ENCODE measurements at places on chromosomes 16 and 17.

GRCh38 chr16:56689171-56689570 is 6.9 kb downstream of the MT1X start:
- DNase-seq, result no peak

DNA sequence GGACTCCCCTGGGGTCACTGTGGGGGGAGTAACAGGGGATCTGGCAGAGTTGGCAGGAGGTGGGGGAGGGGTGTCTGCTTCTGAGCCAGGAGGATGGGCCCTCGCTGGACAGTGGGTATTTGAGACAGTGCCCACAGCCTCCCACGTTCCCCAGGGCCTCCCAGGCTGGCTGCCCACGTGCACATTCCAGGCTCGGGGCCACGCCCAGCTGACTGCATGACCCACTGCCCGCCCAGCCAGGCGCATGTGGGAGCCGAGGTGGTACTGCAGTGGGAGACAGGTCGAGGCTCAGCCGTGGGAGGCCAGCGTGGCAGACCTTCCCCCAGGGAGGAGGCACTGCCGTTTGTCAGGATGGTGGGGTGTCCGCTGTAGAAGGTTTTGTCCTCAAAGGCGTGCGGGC is 38.8 kb downstream of the BAHCC1 start:
- no peak for DNase-seq

DNA sequence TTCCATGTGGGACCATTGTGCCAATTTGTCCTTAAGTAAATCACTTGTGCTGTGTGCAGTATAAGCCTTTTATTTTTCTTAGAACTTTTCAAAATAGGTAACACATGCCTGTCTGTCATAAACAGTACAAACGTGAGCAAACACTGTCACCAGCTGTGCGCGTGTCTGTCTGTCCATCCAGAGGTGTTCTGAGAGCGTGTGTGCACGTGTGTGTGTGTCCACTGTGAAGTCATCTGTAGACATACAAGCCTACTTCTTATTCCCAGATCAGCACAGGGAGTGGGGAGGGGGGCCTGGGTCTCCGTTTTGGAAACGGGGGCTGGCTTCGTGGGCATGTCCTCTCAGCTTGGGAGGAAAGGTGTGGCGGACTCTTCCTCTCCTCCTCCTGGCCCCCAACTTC is 9.4 kb downstream of the TMEM235 start:
- DNase-seq, result no peak

DNA sequence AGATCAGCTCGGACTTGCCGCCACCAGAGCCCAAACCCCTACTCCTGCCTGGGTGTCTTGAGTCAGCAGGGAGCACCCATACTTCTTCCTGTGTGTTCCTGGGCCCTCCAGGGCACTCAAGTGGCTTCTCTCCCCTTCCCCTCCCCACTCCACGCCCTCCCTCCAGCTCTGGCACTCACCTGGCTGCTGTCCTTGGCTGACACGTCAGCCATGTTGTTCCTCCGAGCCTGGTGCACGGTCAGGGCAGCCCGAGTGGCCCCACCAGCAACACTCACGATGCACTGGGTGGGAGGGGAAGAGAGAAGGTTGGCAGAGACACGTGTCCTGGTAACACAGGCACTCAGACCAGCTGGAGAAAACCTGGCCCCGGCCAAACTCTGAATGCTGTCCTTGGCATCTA is 11.5 kb downstream of the RUSF1 start:
- DNase-seq, result no peak

DNA sequence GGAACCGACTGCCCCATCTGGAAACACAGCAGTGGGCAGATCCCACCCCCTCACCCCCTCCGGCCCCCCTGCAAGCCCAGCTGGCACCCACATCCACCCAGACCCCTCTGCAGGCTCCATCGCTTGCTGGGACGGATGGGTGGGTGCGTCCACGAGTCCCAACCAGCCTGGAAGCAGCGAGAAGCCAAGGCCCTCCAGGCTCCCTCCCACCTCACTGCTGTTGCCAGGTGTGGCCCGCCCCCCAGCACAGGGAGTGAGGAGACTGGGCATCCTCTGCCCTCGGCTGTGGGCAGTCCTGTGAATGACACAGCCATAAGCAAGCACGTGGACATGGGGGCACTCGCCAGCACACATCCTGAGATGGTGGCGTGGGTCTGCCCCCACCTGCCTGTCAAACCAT is 11.4 kb downstream of the TMEM11 start:
- DNase-seq, result no peak

GRCh38 chr17:49362723-49363117 is 670 bp upstream of the ZNF652 start:
- no peak for DNase-seq

GRCh38 chr17:79866791-79867518 is 27.7 kb upstream of the CBX4 start:
- no peak for DNase-seq

DNA sequence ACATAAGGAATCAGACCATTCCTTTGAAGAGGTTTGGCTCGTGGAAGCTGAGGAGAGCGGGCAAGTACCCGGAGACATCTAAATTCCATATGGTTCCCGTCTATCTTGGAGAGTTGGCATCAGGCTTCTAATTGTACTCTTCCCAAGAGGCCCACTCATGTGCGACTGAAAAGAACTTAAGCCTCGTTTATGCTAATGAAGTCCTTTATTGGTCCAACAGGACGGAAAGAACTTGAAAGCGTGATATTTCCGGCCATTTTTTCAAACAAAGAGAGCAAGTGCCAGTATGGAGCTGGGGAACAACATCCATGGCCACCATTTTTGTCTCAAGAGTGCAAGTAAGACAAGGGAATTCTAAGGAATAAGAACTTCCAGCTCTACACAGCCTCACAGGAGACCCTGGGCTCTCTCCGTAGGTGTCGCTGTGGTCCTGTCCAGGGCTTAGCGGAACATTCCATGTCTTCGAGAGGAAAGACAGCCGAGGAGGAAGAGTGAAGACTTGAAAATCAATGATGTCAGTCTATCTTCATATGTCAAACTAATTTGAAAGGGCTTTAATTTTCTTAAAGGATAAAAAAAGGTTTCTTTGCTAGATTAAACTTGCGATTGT is 566.0 kb upstream of the PSMD7 start:
- DNase-seq, result no peak

DNA sequence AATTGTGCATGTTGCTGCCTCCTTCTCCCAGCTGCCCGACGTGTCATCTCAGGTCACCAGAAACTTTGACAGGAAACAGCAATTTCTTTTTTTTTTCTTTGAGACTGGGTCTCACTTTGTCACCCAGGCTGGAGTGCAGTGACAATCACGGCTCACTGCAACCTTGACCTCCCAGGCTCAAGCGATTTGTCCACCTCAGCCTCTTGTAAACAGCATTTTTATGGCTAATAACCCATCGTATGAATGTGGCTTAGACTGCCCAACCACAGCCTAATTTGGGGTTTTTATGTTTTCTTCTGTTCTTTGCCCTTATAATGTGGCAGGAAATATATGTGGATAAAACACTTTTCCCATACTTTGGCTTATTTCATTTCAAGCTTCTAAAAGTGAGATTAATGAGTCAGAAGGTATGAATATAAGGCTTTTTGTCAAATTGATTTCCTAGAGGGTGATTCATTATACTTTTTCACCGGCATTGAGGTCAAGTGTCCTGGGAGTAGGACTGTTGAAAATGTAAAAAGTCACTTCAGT is 31.0 kb upstream of the SLC5A10 start:
- DNase-seq, result no peak

DNA sequence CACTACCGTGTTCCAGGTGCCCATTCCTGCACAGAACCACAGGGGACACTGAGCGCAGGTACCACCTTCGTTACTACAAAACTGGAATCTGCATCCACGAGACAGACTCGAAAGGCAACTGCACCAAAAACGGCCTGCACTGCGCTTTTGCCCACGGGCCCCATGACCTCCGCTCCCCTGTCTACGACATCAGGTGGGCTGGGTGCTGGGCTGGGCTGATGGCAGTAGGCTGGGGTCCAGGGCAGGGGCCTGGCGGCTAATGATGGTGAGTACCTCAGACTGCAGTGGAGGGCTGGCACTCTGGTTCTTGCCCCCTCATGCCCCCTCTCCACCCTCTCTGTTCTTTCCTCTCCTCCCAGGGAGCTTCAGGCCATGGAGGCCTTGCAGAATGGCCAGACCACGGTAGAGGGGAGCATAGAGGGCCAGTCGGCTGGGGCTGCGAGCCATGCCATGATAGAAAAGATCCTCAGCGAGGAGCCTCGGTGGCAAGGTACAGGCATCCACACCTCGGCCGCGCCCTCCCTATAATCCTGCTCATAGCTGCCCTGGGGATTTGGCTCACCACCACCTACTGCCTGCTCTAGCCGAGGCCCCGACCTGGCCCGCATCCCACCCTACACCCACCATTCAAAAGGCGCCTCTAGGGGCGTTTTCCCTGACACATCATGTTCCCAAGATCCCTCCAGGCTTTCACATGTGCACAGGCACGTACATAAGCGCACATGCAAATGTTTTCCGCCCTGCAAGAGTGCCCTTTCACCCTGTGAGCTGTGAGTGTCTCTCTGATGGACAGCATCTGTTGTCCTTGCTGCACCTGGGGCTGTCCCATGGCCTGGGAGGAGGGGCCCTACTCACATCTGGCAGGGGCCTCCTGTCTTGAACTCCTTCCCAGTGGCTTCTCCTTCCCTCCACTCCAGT is 27.7 kb downstream of the UNK start:
- no peak for DNase-seq

DNA sequence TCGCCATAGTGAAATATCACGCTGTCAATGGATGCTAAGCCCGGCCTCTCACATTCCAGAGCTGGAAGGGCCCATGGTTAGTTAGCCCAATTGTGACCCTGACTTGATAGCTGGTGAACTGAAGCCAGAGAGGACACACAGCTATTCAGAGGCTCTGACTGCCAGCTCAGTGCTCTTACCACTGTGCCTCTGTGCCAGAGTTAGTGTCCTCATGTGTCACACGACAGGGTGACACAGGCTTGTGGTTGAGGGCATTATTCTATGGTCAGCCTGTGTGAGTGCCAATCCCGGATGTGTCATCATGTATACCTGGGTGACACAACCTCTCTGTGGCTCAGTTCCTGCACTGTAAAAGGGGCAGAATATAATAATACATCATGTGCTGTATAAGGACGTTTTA is 2.5 kb upstream of the MT1X start:
- no peak for DNase-seq

DNA sequence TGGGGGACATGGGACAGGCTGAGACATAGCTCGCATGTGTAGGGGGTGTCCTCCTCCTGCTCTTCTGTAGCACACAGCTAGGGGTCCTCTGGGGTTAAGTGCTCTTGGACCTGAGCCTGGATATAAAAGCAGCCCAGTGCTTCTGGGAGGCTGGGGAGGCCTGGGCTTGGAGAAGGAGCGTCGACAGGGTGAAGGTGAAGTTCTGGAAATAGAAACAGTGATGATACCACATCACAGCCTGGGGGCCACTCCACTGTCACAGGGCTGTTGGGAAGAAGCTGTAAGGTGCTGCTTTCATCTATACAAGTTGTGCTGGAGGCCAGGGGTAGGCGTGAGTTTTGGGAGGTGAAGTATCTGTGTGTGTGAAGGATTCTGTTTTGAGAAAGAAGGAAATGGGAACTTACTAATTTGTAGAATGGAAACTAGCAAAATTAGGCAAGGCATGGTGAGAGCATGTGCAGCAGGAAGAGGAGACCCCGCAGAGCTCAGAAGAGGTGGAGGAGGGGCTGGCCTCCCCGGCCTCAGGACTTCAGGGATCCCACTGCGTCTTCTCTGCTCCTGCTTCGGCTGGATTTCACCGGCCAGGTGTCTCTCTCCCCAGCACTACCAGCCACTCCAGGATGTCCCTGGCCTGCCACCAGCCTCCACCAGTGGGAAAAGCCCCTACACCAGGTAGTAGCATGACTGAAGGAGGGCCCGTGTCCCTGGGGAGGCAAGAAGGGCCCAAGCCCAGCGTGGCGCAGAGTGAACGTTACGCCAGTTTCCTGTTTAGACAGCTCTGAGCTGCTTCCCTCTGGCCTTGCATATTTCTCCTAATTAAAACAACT is 19.4 kb downstream of the PLCG2 start:
- DNase-seq, result peak; percentile 67

GRCh38 chr17:50359998-50360461 is 13.0 kb downstream of the MRPL27 start:
- no peak for DNase-seq

DNA sequence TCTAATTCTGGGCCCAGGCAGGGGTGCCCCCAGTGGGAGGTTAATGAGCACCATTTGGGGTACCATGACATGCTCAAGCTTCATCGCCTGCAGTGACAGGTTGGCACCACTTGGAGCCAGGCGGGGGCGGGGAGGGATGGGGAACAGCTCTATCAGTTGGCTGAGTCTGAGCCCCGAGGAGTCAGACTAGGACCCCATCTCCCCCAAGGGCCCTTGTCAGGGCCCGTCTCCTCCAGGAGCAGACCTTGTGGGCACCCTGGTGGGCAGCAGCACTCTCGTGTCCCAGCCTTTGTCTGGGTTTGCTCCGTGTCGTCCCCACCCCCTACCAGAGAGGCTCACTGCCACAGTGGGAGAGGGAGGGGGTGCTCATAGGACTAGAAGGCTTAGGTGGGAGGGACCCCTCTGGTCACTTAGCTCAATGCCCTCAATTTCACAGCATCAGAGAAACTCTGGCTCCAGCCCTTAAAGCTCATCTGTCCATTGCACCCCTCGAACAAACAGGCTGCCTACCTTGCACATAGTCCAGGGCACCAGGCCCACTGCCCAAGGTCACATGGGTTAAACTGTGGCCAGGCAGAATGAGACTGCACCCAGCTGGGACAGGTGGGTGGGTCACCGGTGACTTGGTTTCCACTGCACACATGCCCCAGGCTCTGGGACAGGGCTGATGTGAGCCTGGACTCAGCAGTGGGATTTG is 4.1 kb downstream of the PPP1R9B start:
- DNase-seq, result no peak

DNA sequence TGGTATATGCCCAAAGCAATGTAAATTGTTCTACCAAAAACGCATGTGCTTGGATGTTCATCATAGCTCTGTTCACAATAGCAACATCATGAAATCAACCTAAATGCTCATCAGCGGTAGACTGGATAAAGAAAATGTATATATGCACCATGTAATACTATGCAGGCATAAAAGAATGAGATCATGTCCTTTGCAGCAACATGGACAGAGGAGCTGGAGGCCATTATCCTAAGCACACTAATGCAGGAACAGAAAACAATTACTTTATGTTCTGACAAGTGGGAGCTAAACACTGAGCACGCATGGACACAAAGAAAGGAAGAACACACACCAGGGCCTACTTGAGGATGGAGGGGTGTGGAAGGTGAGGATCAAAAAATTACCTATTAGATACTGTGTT is 33.7 kb downstream of the TANC2 start:
- no peak for DNase-seq

GRCh38 chr17:20187049-20187448 is 177.9 kb downstream of the SPECC1 start:
- DNase-seq, result no peak

All from CD4-positive, alpha-beta T cell treated with Interferon gamma for 1 hour (primary cell).